Heart left ventricle (tissue), 16 donors: ENCODE measurements at places on chromosomes 11 and 22.
A peak's percentile ranks its signal among the peaks of the same experiment; 100 is the strongest.

DNA sequence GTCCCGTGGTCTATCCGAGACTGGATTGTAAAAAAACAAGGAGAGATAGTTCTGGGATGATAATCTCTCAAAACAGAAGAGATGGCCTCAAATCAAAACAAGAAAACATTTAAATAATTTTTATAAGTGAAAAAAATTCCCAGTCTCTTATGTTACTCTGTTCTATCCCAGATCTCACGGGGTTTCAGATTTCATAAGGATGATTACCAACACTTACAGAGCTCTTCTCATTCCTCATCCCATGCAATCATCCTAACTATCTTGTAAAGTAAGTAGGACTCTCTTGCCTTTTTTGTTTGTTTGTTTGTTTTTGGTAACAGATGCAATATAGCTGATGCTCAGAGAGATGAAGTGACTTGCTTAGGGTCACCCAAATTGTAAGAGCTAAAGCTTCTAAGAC lies 20.0 kb upstream of the ZBTB16 start:
- no peak for DNase-seq

GRCh38 chr11:66858939-66859685 lies 2.2 kb downstream of the LRFN4 start:
- DNase-seq, result peak; percentile 68

- no peak for DNase-seq
These were observed 36.9 kb downstream of the UBASH3B start for GRCh38 chr11:122692444-122692843.

DNA sequence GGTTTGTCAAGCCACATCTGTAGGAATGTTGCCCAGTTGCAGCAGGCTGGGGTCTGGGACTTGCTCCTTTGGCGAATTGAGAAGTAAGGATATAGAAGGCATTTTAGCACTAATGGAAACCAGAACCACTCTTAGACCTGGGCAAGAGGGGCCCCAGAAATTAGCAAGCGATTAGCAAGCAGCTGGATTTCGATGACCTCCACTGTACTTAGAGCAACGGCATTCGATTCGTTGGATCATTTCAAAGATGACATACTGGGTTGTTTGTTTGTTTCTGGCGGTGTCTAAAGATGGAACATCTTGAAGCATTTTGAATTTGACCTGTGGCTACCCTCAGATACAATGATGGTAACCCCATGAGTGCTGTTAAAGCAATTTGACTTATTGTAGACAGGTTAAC lies 1.2 kb upstream of the CDPF1 start:
- DNase-seq, result no peak

GRCh38 chr11:47723041-47723440 lies 7.9 kb upstream of the AGBL2 start:
- no peak for DNase-seq

- no peak for DNase-seq
These were observed 25.1 kb upstream of the PLAAT3 start for GRCh38 chr11:63639199-63639832.

DNA sequence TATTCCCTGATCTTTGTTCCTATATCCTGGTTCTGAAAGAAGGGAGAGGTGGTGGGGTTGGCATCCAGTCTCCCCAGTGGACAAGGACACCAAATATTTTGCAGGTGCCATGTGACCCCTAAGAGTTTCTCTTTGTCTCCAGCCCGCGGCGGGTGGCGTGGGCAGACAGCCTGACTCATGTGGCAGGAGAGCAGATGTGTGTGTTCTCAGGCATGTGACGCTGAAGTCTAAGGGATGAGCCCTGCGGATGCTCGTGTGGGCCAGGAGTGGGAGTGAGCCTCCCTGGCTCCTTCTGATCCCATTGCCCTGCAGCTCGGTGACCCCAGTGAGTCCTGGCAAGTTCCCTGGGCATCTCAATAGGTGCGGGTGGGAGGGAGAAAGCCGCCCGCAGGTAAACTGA lies 94.8 kb upstream of the TBCEL start:
- no peak for DNase-seq

- DNase-seq, result no peak
These were observed 61.7 kb downstream of the DDI1 start for GRCh38 chr11:104098132-104098531.

DNA sequence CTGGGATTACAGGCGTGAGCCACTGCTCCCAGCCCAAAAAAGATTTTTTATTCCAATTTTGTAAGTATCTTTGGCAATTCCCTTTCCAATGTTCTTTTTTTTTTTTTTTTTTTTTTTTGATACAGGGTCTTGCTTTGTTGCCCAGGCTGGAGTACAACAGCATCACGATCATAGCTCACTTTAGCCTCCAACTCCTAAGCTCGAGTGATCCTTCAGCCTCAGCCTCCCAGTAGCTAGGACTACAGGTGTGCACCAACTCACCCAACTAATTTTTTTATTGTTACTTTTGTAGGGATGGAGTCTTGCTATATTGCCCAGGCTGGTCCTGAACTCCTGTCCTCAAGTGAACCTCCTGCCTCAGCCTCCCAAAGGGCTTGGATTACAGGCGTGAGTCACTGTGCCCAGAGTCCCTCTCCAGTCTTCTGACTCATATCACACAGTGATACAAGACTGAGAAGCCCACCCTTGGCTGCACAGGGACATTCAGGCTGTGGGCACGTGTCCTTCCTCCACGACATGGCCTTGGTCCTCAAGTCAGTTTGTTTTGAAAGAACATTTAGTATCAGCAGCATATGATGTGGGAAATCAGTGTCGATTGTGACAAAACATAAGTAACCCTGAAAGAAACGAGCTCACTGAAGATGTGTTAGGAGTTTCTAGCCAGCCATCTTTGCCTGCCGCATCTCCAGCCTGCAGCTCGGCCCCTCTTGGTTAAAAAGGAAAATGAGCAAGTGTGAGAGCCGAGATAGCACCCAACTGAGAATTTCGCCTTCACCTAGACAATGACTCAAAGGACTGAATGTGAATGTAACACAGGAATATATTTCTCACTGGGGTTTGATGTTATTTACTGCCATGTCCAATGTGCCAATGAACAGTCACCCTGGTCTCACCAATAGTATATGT lies 175.5 kb downstream of the MN1 start:
- no peak for DNase-seq

DNA sequence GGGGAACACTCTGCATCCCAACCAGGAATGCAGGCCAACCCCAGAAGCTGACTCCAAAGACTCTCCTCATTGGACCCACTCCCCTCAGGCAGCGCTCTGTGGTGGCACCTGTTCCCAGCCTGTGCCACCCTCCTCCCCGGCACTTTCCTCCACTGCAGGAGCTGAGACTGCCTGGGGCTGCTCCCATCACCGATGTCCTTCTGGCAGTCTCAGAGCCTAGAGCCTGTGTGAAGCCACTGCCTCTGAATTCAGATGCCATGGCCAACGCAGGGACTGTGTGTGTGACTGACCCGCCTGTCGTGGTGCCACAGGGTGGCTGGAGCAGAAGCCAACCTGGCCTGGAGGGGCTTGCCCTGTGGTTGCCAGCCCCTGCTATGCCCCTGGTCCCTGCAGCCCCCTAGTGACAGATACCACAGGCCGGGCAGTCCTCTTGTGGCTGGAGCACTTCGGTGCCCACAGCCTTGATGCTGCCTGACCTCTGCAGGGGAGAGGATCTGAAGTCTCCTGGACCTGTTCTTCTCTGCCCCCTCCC lies 43.2 kb downstream of the TBX1 start:
- DNase-seq, result no peak

DNA sequence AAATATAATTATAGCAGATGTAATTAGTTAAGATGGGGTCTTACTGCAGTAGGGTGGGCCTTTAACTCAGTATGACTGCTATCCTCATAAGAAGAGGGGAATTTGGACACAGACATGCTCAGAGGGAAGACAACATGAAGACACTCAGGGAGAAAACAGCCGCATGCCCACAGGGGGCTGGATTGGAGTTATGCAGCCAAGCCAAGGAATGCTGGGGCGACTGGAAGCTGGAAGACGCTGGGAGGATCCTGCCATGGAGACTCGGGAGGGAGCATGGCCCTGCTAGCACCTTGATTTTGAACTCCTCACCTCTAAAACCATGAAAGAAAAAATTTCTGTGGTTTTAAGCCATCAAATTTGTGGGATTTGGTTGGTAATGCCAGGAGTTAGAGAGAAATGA lies 40.9 kb downstream of the PANX1 start:
- no peak for DNase-seq

- DNase-seq, result no peak
These were observed 397.1 kb downstream of the MN1 start for GRCh38 chr22:27404441-27404840.

DNA sequence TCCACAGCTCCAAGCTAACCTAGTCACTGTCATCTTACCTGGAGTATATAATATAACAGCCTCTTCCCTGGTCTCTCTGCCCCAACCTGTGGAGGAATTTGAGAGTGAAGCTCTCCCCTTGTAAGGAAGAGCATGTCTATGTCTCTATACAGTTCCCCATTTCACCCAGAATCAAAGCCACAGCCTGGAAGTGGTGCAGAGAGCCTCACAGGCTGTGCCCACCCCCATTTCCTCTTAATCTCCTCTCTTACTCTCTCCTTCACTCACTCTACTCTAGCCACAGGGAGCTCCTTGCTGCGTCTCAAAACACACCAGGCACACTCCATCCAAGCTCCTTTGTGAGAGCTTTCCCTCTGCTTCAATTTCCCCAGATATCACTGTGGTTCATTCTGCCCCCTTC lies 302.5 kb upstream of the ISX start:
- DNase-seq, result no peak
